Osteocyte (in vitro differentiated cells): ENCODE measurements at places on chromosomes 3 and 15. TPM values are rescaled to one million over a fixed set of nuclear protein-coding genes. Genes with fewer than 3 reads are reported as not detected.

Gene LRRK1
- 10.8 and 16.3 TPM in 2 replicates for total RNA-seq

Gene EPHA3
- 0.94 and 1.6 TPM in 2 replicates for total RNA-seq

Gene SI
- not detected in 2 replicates for total RNA-seq

Gene NISCH
- total RNA-seq = 130 and 138 TPM in 2 replicates

DNA sequence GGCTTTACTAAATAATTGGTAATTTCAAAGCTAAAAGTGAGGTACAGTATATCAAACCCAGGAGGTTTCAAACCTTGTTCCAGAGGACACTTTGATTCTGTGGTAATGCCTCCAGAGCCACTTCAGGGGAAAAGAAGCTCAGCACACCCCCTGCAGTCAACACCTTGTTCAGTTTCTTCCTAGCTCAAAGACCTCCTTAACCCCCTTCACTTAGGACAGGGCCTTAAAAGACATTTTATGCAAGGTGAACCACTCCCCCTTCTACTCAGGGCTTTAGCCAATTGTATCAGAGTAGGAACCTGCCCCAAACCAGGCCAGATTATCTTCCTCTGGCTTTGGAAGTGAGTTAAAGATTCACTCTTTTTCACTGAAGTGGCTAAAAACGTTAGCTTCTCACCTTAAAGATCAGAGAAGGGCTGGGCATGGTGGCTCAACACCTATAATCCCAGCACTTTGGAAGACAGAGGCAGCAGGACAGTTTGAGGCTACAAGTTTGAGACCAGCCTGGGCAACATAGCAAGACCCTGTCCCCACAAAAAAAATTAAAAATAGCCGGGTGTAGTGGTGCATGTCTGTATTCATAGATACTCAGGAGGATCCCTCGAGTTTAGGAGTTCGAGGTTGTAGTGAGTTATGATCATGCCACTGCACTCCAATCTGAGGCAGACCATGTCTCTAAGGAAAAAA is 3.4 kb downstream of the DENND6A start:
- DNase-seq = peak; percentile 13
- H3K4me1 ChIP-seq = peaks cover 37% of the 10 kb centered on the region
- no peak overlapping the region for H3K4me3 ChIP-seq
- peaks cover 4% of the 10 kb centered on the region for H3K36me3 ChIP-seq
- H3K27me3 ChIP-seq = no peaks in the 10 kb centered on the region
- no peak overlapping the region for H3K27ac ChIP-seq

GRCh38 chr3:28386049-28386448 is 37.4 kb upstream of the AZI2 start:
- H3K4me3 ChIP-seq = no peak overlapping the region
- no peak for DNase-seq
- no peak overlapping the region for H3K27ac ChIP-seq
- no peaks in the 10 kb centered on the region for H3K27me3 ChIP-seq
- no peaks in the 10 kb centered on the region for H3K4me1 ChIP-seq

GRCh38 chr15:78933823-78934654 is 10.8 kb downstream of the CTSH start:
- H3K27ac ChIP-seq = no peak overlapping the region
- no peak overlapping the region for H3K4me3 ChIP-seq
- no peak for DNase-seq
- H3K4me1 ChIP-seq = peaks cover 6% of the 10 kb centered on the region

DNA sequence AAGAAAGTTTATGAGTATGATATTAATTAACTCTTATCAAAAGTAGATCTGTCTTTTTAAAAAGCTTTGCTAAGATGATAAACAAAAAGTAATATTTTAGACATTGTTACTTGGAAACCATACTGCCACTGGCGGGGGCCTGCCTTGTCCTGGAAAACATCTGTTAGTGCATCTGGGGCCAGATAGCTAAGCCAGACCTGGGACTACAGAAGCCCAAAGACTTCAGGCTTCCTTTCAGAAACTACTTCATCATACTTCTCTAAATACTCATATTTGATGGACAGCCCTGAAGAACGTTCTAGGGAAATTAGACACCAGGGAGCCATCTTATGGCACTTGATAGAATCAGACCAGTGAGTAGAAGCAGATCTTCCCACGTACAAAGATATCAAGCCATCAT is 795.4 kb upstream of the SEMA6D start:
- H3K4me3 ChIP-seq = no peak overlapping the region
- no peak overlapping the region for H3K27ac ChIP-seq

GRCh38 chr15:26983822-26984221 is 12.8 kb downstream of the GABRG3 start:
- no peak for DNase-seq
- no peaks in the 10 kb centered on the region for H3K4me1 ChIP-seq
- no peak overlapping the region for H3K4me3 ChIP-seq
- H3K27me3 ChIP-seq = no peaks in the 10 kb centered on the region

GRCh38 chr15:35136321-35137189 is 51.5 kb upstream of the NANOGP8 start:
- H3K4me3 ChIP-seq = no peak overlapping the region
- no peak for DNase-seq
- no peak overlapping the region for H3K27ac ChIP-seq

GRCh38 chr3:193049935-193050334 is 132.3 kb upstream of the MB21D2 start:
- DNase-seq = no peak
- H3K4me3 ChIP-seq = no peak overlapping the region
- peaks cover 7% of the 10 kb centered on the region for H3K27me3 ChIP-seq
- peaks cover 26% of the 10 kb centered on the region for H3K4me1 ChIP-seq

DNA sequence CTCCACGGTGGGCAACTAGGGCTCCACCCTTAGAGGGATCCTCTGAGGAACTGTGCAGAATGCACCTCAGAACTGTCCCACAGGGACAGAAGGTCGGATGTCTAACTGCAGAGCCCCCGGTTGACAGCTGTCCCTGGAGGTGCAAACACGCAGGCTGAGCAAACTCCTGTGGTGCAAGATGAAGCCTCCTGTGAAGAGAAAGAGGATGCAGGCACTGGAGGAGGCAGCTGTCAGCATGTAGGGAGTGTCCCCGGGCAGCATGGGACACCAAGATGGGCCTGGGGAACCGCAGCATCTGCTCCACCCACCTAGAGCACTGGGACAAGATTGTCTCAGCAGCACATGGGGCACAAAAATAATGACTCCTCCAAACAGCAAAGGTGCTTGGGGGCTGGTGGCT is 258.9 kb downstream of the ABHD5 start:
- H3K27ac ChIP-seq = no peak overlapping the region
- peaks cover 20% of the 10 kb centered on the region for H3K27me3 ChIP-seq
- DNase-seq = no peak
- H3K36me3 ChIP-seq = no peaks in the 10 kb centered on the region
